ENCODE measurements at places on chromosomes 6 and 20.
A peak's percentile ranks its signal among the peaks of the same experiment; 100 is the strongest.

- no peak for DNase-seq
Observed at GRCh38 chr20:51958099-51959065, 156.1 kb upstream of the SALL4 start.

DNA sequence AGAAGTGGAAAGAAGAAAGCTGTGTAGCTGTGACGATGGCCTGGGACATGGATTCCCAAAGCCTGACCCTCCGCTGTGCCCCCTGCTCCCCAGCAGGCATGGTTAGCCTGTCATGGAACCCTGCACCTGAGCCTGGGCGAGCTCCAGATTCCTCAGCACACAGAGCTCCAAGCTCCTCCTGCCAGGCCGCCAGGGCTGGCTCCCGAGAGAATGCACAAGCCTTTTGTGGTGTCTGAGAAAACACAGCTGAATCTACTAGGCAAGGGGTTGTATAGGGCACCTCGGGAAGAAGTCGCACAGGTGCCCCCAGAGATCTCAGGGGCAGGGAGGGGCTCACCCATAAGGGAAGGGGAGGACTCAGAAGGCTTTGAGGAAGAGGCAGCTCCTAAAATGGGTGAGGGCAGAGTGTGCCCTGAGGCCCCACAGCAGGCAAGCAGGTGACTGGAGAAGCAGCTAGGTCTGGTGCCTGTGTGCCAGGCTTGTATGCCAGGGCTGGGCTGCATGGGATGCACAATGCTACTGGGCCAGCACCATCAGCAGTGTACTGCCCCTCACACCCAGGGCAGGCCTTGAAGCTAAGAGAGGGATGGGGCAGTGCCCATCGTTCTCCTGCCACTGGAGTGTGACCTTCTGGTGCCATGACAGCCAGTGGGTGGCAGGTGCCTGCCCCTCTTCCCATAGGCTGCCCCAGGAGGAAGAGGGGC, 64.3 kb upstream of the CD93 start:
- DNase-seq = no peak

DNA sequence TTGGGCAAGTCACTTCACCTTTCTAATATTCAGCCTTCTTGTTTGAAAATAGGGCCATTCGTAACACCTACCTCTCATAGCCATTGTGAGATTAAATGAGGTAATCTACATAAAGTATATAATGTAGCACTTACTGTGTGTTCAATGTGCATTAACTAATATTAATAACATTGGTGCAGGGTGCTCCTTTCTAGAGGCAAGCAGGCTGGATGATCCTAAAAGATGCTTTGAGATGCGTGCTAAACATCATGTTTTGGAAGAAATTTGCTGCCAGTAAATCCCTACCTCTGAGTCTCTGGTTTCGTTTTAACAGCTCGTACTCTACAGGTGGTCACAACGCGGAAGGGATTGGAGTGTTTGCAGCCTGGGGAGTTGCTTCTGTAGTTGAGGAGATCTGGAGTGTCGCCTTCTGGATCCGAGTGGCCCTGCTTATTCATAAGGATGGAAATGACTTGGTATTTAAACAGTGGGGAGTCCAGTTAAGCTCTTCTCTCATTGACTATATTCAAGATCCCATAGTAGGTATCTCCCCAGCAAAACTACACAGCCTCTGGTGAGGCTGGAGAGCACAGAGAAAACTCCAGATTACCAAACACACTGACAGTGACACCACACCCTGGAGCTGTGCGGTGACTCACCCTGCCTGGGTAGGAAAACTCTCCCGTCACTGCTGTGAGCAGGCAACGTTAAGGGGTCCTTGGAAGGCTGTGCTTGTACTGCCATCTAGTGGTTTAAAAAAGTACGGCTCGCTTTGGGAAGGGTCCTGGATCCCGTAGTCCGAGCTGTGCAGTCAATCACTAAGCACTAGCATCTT, 107.9 kb downstream of the MAP3K7 start:
- peak; percentile 95 for DNase-seq

DNA sequence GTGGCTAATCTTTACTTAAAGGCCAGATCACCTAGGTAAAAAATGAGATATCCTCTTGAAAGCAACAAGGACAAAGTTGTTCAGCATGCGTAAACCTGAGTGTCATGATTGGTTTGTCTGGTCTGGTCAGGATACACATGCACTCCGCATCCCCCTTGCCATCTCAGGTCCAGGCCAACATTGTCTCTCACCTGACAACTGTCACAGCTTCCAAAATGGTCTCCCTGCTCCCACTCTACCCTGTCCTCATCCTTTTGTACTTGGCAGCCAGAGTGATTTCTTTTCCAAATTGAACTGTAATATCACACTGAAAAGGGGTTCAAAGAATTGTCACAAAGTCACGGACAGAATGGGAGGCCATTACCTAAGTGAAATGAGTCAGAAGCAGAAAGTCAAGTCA, 21.1 kb upstream of the APCDD1L start:
- no peak for DNase-seq

DNA sequence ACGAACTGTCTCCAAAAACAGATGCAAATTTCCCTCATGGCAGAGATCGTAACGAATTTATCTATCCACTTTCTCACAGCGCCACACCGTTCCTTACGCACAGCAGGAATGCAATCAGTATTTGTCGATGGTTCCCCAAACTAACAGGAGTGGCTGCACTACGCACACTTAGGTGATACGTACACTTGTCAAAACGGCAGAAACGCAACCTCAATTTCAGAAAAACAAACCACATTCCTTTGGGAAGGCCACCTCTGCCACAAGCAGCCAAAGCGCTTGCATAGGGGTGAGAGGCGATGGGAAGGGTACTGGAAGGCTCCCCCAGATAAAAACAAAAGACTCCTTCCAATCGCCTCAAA, 638 bp downstream of the MDN1 start:
- DNase-seq = peak; percentile 25

DNA sequence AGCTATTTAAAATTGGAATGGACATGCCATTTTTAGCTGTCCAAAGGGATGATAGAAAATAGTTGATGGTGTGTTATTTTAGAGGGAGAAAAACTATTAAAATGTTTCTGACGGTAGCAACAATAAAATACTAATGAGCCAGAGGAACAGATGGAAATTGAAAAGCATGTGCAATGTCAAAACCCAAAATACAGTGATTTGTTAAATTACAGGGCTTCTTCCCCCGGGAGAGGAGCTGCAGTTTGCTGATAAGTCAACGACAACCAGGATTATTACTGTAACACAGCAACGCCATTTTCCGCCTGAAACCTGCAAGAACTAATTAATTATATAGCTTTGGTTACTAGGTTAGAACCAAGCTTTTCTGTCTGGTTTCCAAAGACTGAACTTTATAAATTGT, 179.6 kb upstream of the SPTLC3 start:
- no peak for DNase-seq

- no peak for DNase-seq
Observed at GRCh38 chr6:170198298-170198697, 92.6 kb downstream of the DLL1 start.

- no peak for DNase-seq
Observed at GRCh38 chr6:166437661-166438060, 54.9 kb upstream of the MPC1 start.

GRCh38 chr6:57021086-57021720, 25.3 kb upstream of the KIAA1586 start:
- peak; percentile 50 for DNase-seq

DNA sequence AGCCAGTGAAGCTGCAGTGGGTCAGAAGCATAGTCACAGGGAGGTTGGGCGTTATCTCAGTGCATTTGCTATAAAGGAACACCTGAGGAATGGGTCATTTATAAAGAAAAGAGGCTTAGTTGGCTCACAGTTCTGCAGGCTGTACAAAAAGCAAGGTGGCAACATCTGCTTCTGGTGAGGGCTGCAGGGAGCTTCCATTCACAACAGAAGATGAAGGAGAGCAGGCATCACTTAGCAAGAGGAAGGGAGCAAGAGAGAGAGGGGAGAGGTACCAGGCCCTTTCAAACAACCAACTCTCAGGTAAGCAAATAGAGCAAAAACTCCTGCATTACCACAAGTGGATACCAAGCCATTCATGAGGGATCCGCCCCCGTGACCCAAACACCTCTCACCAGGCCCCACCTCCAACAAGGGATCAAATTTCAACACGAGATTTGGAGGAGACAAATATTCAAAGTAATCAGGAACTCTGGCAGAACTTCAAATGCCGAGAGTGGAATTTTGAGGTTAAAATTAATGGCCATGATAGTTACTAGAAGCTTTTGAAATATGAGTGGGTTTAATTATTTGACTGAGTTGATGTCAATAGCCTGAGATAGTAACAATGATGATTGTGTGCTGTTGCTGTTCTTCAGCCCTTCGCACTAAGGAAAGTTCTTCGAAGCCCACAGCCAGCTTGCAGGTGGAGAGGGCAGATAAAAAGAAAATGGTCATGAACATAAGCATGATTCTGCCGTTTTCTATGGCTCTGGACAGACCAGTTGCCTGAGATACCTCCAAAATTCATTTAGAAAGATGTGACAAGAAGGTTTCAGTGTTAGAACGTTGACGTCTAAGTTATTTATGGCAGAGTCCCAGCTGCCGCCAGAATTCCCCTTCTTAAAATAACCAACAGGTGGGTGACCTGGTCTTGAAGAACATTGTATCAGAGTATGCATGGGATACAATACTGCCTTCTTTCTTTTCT, 55.3 kb upstream of the ADTRP start:
- no peak for DNase-seq

- peak; percentile 54 for DNase-seq
Observed at GRCh38 chr6:6890400-6890858, 217.3 kb upstream of the RREB1 start.

DNA sequence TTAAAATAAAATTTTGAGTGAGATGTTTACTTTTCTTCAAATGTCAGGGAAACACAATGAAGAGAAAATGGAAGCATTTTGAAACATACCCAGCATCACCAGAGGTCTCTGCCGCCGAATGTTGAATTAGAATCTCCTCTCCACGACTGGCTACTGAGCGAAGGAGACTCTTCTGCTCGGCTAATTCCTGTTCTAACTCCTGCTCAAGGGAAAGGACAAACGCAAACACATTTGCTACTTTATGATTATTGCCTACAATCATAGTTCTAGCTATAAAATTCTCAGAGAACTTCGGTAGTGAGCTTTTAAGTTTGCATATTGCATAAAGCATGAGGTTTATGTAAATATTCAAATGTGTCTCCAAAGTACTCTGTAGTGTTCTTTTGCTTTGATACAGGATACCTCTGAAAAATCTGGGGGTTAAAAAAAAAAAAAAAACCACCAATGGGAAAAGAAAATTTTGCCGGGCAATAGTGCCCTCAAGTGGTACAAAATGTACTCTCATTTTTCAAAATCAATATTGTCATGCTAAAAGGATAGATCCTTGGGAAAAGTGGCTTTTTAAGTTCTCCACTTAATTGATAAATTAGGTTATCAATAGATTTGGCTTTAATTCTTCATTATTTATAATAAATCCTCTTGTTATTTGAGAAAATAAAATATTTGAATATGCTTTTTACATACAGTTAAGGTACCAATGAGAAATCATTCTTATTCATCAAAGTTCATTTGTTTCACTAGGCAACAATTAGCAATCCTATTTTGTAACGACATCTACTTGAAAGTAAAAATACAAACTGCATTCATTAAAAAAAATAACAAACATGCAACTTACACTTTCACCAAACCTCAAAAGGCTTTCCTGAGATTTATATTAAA, 369.0 kb downstream of the SYNE1 start:
- DNase-seq = peak; percentile 41

DNA sequence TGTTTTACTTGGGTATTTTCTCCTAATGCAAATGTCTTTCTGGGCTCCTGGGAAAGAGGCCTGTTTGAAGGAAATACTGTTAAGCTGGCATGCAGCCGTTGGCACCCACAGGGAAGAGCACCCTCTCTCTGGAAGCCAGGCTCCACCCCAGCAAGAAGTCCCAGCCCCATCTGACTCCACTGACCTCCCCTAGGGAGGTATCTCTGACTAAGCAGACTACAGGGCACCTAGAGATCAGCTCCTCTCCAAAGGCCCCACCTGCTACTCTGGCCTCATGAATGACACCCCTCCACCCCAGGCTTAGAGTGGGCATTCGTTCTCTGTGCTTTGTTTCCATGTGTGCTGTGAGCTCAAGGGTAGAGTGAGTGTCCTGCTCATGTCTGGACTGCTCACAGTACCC, 6.4 kb upstream of the MDGA1 start:
- no peak for DNase-seq

DNA sequence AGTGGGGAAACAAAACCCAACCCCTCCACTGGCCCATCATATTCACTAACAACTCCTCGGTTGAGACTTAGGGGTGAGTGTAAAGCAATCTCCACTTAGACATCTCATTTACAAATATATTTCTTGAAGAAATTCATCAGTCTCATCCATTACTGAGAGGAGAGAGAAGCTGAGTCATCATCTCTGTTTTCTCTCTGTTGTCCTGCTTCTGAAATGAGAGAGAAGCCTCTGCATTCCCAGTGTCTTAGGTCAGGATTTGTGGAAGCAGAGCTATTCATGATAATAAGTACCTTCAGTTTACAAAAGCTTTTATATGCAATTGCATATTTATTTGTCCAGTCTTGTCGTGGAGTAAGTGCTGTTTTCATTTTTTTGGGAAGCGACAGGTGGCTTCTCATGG, 879 bp downstream of the MEP1A start:
- peak; percentile 15 for DNase-seq

DNA sequence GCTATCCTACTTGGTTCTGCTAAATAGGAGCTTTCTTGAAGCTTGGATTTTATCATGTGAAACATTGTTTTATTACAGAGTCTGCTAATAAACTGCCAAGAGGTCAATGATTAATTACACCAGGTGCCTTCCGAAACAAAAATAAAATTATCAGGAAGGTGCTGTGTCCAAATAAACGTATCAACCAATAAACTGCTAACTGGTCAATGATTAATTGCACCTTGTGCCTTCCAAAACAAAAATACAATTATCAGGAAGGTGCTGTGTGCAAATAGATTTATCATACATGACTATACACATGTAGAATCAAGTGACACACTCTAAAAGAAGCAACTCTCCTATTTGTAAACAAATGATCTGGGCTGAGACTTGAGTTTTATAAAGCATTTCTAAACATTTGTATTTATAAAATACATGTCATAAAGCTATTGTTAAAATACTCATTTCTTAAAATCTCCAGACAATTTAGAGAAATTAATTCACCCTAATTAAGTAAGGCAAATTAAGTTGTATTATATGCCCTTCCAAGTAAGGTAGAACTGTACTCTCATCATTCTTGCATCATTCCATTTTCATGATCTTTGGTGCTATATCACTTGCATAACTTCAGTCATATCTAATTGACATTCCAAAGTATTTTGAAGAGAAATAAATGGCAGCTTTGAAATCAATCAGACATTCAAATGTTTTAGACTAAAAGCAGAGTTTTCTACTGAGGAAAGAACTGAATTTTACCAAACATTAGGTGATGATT, 26.8 kb downstream of the SPTLC3 start:
- no peak for DNase-seq

DNA sequence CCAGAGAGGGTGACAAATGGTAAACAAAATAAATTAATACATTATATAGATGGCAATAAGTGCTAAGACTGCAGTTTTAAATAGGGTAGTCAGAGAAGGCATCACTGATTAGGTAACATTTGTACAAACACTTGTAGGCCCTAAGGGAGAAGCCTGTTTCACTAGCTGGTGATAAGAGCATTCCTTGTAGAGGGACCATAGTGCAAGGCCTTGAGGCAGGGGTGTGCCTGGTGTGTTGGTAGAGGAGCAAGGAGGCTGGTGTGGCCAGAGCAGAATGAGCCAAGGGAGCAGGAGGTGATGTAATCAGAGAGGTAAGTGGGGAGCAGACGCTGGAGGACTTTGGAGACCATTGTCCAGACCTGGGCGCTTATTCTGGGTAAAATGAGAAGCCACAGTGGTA, 70.7 kb downstream of the ANKRD6 start:
- DNase-seq = peak; percentile 55
